ENCODE measurements at places on chromosomes 2 and 18. TPM values are rescaled to one million over a fixed set of nuclear protein-coding genes. Genes with fewer than 3 reads are reported as not detected.

Gene GKN1
- polyA plus RNA-seq, result 0.25 TPM

DNA sequence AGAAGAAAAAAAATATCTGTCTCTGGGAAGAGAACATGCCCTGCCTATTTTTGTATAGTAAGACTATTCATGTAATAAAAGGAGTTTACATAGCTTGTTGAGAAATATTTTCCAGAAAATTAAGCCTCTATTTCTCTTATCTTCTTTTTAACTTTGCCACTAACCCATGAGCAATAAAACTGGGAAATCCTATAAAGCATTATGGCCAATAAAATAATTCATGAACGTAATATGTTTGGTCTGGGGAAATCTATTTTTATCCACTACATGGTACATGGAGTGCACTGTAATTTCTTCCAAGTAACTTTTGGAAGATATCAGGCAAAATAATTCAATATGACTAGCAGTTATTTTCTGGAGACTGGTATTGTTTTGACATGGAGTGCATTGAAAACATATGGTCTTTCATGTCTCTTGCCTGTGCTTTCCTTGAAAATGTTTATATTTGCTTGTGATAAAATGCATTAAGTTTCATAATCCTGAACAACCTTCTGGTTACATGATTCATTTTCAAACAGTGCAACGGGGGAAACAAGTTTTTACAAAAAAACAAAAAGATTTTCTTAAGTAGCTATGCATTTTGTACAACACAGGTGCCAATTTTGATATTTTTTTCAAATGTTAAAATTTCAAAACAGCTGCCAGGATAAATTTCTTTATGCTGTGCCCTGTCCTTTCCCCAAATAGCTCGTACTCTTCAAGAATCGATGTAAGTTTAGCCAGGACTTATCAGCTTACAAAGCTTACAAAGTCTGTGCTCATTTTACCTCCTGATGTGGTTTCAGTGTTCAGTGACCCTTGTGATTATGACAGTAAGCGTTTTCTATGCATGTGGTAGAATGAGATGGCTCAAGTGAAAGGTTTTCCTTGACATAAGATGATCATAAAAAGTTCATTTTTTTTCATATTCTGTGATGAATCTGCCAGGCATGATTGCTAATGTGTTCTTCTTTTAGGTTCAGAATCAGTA lies 194.5 kb downstream of the UBE2E3 start:
- peak; percentile 56 for DNase-seq

GRCh38 chr18:63321291-63321690 lies 1.7 kb upstream of the BCL2 start:
- no peak for DNase-seq

GRCh38 chr2:237501892-237502513 lies 15.0 kb downstream of the MLPH start:
- DNase-seq, result no peak

DNA sequence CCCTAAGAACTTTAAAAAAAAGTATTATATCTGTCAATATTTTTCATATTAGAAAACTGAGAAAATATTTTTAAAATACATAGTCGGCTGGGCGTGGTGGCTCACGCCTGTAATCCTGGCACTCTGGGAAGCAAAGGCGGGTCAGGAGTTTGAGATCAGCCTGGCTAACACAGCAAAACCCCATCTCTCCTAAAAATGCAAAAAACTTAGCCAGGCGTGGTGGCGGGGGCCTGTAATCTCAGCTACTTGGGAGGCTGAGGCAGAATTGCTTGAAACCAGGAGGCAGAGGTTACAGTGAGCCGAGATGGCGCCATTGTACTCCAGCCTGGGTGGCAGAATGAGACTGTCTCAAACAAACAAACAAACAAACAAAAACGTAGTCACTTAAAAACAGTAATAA lies 5.1 kb upstream of the KCMF1 start:
- DNase-seq, result no peak

Gene CYP26B1
- 14.3 TPM for polyA plus RNA-seq

DNA sequence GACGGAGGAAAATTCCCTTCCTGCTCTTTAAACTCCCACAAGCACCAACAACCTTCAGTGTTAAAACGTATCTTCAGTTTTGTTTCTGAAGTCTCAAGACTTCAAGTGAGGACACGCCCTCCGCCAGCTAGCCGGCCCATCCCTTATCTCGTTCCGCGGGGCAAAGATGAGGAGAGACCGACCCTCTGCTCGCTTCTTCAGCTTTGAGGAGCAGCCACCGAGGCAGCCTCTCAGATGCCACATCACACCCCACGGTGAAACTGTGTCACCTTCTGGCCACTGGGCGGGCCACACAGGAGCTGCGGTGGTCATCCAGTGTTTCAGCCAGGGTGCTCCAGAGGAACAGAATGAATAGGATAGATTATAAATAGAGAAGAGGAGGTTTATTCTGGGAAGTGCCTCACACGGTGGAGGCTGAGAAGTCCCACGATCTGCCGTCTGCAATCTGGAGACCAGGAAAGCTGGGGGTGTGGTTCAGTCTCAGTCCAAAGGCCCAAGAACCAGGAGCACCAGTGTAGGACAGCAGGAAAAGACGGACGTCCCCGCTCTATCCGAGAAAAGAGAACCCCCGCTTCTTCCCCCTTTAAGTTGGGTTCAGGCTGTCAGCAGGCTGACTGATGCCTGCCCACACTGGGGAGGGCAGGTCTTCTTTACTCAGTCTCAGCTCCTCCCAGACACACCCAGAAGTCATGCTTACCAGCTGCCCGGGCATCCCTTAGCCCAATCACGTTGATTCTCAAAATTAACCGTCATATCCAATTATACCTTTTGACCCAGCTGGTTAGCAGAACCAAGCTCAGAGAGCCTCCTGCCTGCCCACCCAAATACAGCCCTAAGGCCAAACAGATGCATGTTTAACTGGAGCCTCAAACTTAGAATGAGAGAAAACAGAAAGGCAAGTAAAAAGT lies 399.7 kb upstream of the ID2 start:
- DNase-seq, result no peak

DNA sequence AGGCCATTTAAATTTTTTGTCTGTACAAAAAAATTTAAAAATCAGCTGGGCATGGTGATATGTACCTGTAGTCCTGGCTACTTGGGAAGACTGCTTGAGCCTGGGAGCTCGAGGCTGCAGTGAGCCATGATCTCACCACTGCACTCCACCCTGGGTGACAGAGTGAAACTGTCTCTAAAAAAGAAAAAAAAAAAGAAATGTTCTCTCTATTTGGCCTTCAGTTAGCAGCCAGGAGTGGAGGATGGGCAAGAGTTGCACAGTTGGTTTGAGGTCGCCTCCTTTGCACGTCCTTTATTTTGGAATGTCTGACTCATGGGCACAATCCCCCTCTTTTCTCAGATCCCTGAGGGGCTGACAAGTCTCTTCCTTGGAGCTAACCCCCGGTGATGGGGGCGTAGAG lies 26.3 kb downstream of the ITM2C start:
- no peak for DNase-seq

- no peak for DNase-seq
These were observed 67.4 kb downstream of the BARD1 start for GRCh38 chr2:214742119-214742518.

Gene TEKT4
- polyA plus RNA-seq, result not detected

DNA sequence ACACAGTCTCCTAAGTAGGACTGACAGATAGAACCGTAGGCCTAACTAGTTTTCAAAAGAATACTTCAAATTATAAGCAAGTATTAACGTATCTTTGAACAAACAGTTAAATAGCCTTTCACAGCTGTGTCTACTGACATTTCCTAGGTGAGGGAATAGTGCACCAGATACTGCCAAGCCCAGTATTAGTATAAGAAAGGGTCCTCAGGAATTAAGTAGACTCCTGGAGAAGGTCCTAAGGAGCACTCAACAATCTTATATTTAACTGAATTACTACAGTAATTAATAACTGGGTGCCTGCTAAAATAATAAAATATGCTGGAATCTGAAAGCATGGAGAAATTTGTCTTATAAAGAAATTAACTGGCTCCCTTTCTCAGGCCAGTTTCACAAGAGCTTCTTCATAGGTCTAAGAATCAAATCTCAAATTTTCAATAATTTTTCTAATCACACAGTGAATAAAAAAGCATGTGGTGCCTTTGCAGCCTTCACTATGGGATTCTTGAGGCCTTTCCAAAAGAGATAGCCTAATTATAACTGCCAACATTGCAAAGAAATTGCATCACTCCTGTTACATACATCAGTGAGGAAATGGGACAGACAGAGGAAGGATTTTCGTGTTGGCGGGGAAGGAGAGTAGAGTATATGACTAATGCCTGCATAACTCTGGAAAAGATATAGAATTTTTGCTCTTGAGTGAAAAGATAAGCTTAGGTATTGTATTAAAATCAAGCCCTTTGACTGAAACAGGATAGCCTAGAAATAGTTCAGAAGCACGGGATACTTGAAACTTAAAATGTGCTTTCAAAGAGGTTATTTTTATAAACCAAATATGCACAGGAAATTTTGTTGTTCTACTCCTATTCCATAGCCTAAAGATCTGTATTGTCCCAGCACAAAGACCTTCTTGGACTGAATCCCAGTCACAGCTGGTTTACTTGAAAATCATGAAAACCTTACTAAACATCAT lies 228.6 kb upstream of the STK17B start:
- peak; percentile 86 for DNase-seq

GRCh38 chr2:236633219-236633570 lies 63.6 kb downstream of the ACKR3 start:
- DNase-seq, result no peak

GRCh38 chr2:233980955-233981561 lies 63.9 kb downstream of the TRPM8 start:
- no peak for DNase-seq

DNA sequence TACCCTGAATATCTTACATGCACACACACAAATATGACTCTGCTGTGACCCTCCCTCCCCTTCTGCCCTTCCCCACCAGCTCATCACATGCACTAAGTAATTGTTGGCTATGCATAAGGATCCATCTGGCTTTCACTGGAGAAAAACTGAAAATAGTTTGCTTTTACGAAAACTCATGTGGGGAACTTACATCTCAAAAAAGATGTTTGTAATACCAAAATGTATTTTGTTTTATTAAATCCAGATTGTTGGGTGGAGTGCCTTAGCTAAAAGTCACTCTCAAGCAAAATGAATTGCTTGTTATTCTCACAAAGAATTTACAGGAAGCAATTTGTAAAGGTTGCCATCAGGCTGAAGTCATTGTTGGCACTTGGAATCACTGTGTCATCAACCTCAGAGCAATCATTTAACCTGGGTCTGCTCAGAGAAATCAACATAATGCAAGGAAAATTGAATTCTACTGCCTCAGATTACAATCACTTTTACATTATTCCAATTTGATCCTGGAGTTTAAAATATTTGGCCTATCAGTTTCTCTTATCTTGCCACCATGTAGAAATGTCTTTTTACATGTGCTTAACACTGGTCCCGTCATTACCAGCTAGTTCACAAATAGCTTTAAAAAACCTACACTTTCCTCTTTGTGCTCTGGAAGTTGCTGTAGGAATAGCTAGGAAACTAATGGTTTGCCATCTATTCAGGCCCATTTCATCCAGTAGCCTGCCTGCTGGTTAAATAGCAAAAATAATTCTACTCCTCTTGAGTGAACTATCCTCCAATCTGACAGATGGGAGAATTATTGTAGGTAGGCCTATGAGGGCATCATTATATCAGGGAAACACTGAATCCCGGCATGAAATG lies 90.3 kb upstream of the TMEM17 start:
- DNase-seq, result peak; percentile 82

- DNase-seq, result no peak
These were observed 115.5 kb downstream of the ATL2 start for GRCh38 chr2:38261569-38262068.

GRCh38 chr2:31704561-31705212 lies 123.9 kb upstream of the SRD5A2 start:
- no peak for DNase-seq

DNA sequence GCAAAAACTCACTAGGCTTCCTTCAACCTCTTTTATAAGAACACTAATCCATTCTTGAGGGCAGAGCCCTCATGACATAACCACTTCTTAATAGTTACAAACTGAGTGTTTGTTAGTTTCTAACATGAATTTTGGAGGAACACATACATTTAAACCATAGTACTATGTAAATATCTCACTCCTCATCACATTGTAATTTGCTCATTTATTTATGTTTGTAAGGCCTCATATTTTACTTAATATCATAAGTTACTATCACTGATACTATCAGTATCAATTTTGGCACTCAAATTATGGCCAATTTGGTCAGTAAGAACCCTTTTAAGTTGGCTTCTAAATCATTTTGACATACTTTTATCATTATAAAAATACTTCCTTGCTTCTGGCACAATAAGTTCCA lies 603.1 kb downstream of the ZEB2 start:
- DNase-seq, result no peak

Gene PLEKHB2
- 27.0 TPM for polyA plus RNA-seq

DNA sequence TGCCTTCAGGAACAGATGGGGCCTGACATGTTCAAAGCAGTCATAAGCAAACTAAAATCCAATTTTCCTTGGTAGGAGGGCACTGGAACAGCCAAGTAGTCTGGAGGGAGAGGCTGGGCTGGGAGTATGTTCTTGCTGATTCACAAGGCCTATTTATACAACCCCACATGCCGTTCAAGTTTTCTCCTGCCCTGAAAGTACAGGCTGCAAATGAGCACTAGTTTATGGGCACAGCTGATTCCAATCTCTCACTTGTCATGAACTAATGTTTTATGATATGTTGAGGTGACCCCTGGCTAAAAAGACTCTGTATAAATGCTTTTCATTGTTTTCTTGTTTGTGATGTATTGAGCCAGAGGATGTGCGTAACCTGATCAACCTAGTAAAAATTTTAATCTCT lies 183.4 kb upstream of the SRD5A2 start:
- peak; percentile 2 for DNase-seq

Gene SESTD1
- 30.3 TPM for polyA plus RNA-seq

Gene SLC5A7
- 0.15 TPM for polyA plus RNA-seq

Gene CFAP53
- 0.22 TPM for polyA plus RNA-seq

Gene TUBA3D
- polyA plus RNA-seq, result 0.39 TPM

GRCh38 chr2:4039896-4040295 lies 336.5 kb downstream of the DCDC2C start:
- no peak for DNase-seq

- DNase-seq, result no peak
These were observed 1412.0 kb upstream of the ZEB2 start for GRCh38 chr2:145931781-145932395.

GRCh38 chr2:240300261-240300821 lies 135.1 kb upstream of the GPC1 start:
- no peak for DNase-seq

GRCh38 chr2:128380061-128380889 lies 61.6 kb upstream of the HS6ST1 start:
- DNase-seq, result no peak

Gene SAG
- 0.11 TPM for polyA plus RNA-seq

Gene ASTL
- 0.13 TPM for polyA plus RNA-seq

DNA sequence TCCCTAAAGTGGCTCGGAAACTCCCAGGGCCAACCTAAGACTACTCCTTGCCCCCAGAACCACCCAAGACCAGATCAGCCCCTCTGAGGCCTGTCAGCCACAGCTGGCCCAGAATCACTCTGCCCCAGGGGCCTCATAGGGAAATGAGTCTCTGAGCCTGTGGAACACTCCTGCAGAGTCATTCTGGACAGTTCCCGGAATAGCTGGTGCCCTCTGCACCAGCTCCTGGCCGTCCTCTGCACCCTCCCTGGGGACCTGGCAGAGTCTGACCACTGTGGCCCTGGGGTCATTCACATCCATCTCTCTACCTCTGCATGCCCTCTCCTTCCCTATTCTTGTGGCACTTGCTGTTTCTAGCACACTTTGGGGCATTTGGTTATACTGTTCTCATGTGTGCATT lies 14.6 kb upstream of the TMEM214 start:
- DNase-seq, result no peak

Gene CRYGC
- polyA plus RNA-seq, result not detected

- no peak for DNase-seq
These were observed 45.0 kb downstream of the PHLPP1 start for GRCh38 chr18:62760403-62760734.

Data from muscle of back (tissue), 13 donors.